ENCODE measurements at places on chromosomes 7 and 10.

GRCh38 chr7:69833964-69834363, 235.7 kb downstream of the AUTS2 start:
- DNase-seq = no peak

DNA sequence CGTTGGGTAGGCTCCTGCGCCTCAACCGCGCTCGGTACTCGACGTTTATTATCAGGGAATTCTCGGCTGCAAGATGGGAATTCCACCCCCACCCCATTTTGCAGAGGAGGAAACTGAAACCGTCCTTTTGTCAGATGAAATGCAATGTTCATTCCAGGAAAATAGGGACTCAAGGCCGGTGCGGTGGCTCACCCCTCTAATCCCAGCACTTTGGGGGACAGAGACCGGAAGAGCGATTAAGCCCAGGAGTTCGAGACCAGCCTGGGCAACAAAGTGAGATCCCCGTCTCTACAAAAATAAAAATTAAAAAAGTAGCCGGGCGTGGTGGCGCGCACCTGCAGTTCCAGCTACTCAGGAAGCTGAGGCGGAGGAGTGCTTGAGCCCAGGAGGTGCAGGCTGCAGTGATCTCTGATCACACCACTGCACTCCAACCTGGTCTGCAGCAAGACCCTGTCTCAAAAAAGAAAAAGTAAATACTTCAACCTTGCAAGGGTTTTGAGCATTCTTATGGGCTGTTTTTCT, 720 bp upstream of the RFC2 start:
- DNase-seq = no peak

- DNase-seq = no peak
Measured at GRCh38 chr7:108280136-108280535, 150.0 kb upstream of the LAMB4 start.

- DNase-seq = no peak
Measured at GRCh38 chr7:80790877-80791276, 128.0 kb downstream of the SEMA3C start.

- no peak for DNase-seq
Measured at GRCh38 chr10:84261236-84261915, 16.5 kb downstream of the RGR start.

- no peak for DNase-seq
Measured at GRCh38 chr10:101238732-101239105, 9.5 kb upstream of the LBX1 start.

- DNase-seq = no peak
Measured at GRCh38 chr10:62707810-62708209, 96.7 kb upstream of the ADO start.

DNA sequence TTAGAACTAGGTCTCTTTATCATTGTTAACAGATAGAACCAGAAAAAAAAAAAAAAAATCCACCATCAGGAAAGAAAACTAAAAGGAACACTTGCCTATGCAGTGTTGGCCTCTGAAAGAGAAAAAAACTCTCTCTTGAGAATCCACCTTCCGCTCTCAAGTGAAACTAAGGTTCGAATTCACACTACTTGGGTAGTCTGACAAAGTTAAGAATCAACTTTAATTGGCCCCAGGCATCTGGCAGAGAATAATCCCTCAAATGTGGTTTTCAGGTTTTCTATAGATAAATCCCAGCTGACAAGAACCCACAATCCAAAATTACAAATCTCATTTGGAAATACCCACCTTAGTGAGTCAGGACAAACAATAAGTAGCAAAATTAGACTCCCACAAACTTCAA, 199.7 kb upstream of the LRRN3 start:
- DNase-seq = no peak

DNA sequence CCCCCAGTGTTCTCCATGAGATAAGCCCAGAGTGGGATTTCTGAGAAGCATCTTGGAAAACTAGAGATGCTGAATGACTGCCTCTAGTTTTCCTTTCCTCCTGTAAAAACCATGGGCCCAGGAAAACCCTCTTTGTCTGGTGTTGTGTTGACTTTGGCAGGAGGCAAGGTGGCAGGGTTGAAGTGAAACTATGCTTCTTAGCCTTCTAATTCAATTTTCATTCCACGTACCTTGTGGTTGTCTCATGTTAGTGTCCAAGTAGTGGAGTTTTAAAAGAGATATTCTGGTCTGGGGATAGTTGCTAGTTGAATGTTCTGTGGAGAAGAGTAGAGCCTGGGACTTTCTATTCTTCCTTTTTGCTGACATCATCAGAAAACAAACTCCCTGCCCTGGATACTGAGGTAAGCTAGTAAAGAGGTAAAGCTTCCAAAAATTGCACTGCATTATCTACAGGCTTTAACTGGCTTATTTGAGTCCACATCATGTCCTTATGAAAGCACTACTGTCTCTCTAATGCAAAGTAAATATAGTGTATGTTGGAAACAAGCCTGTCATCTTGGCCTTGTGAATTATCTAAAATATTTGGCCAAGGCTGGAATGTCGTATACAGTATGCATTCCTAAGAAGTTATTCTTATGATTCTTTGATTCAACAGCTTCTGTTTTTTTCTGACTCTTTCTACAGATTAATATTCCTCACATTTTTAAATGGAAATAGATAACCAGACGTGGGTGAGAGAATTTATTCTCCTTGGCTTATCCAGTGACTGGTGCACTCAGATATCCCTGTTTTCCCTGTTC, at the start of gene OR2F2:
OR2F2 (plus strand) TSS at position 708 of the 800 bp plus-strand sequence; CDS start at position 708, 0 bp downstream.
- no peak for DNase-seq

- DNase-seq = no peak
Measured at GRCh38 chr10:77416311-77417135, 221.1 kb downstream of the KCNMA1 start.

- no peak for DNase-seq
Measured at GRCh38 chr10:132408823-132409666, 12.0 kb downstream of the PWWP2B start.

GRCh38 chr10:62503872-62504271, 129.7 kb downstream of the ZNF365 start:
- no peak for DNase-seq

DNA sequence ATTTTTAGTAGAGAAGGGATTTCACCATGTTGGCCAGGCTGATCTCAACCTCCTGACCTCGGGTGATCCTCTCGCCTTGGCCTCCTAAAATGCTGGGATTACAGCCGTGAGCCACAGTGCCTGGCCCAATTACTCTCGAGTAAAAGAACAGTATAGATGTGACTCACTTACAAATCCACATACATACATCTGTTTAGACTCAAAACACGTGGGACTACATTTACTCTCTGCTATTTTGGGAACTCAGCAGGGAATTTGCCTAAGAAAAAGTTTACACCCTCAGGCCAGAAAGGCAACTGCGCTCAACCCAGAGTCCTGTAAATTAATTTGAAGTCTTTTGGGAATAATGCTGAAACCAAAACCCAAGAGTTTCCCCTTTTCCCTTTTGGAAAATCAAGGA, 289.7 kb downstream of the KLF6 start:
- no peak for DNase-seq

- no peak for DNase-seq
Measured at GRCh38 chr7:75737856-75738603, 711 bp downstream of the HIP1 start.

- no peak for DNase-seq
Measured at GRCh38 chr7:120023494-120024167, 249.3 kb upstream of the KCND2 start.

GRCh38 chr10:116690356-116691322, 51.7 kb downstream of the HSPA12A start:
- DNase-seq = no peak

DNA sequence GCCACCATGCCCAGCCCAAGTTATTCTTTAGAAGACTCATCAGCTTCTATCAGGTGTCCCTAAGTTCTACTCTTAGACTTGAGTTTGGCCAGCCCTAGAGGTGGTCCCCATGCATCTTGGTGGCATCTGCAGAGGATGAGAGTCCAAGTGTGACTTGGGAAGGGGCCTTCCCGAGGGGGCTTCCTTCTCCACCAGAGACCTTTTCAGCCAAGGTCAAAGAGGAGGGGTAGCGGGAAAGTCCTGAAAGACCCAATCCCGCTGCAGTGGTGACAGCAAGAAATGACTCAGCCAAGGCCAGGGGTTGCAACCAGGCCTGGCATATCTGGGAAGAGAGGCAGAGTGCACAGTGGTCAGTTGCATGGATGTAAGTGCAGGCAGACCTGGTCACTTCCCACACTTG, 61.7 kb upstream of the MGMT start:
- no peak for DNase-seq

- DNase-seq = no peak
Measured at GRCh38 chr10:4701016-4701415, 125.0 kb upstream of the AKR1E2 start.

DNA sequence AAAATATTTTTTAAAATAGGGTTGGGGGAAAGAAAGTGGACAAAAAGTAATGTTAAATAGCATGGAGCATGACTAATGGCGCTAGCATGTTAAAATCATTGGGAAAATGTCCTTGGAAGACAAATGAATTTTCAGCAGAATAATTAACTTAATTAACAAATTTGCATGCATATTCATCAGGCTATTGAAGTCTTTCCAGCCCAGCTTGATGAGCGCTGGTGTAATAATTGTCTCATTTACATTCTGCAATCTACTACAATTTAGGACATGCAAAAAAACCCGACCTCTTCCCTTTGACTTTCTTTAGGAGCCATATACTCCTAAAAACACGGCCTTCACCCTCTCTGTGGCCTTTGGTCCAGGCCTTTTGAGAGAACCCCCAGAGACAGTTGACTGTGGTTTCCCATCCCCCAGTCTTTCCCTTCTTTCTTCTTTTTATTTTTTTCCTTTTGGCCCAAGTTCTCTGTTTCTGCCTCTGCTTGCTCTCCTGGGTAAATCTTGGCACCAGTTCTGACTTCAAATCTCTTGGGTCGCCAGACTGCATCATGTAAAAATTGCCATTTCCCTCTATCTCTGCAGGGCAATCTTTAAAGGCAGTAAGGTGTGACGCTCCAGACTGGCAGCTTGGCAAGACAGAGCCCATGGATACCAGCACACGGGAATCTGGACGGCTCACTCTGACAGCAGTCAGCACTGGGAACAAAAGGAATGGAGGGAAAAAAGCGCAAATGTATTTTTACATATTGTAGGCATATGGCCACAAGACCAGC, 105.5 kb downstream of the NEUROD6 start:
- no peak for DNase-seq

DNA sequence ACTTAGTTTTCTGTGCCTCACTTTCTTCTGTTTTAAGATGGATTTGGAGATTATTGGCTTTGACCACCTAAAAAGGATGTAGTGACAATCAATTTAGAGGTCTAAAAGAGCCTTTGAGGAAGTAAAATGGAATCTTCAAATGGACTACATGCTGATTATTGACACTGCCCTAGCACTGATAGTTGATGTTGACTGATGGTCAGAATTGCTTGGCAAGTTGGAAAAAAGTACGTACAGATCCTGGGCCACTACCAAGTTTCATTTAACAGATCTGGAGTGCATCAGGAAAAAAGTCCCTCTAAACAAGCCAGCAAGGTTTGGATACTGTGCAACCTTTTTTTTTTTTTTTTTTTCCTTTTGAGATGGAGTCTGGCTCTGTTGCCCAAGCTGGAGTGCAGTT, 81.1 kb downstream of the TCF7L2 start:
- no peak for DNase-seq

DNA sequence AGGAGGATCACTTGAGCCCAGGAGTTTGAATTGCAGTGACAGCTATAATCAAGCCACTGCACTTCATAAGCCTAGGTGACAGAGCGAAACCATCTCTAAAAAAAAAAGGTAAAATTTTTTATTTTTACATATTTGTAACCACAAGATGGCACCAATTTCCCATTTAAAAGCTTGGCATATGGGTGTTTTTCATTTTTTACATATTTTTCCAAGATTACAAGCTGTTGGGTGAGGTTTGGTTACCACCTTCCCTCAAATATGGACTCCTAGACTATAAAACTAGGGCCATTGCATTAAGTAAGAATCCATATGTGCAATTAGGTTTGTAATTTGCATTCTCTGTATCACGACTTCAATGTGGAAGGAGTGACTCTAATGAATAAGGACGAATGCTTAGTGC, 129.3 kb upstream of the ACBD5 start:
- no peak for DNase-seq

DNA sequence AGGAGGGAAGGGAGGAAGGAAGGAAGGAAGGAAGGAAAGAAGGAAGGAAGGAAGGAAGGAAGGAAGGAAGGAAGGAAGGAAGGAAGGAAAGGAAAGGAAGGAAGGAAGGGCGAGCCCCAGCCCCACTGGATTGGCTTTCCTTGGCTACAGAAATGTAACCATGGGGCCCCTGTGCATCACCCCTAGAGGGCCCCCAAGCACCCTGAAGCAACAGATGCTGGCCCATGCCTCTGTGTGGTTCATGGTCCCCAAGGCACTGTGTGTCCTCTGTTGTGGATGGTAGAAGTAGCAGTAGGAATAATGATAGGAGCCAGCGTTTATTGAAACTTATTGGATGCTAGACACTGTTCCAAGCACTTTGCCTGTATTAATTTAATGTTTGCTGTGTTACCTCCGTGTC, 116.6 kb upstream of the MACROH2A2 start:
- DNase-seq = no peak

DNA sequence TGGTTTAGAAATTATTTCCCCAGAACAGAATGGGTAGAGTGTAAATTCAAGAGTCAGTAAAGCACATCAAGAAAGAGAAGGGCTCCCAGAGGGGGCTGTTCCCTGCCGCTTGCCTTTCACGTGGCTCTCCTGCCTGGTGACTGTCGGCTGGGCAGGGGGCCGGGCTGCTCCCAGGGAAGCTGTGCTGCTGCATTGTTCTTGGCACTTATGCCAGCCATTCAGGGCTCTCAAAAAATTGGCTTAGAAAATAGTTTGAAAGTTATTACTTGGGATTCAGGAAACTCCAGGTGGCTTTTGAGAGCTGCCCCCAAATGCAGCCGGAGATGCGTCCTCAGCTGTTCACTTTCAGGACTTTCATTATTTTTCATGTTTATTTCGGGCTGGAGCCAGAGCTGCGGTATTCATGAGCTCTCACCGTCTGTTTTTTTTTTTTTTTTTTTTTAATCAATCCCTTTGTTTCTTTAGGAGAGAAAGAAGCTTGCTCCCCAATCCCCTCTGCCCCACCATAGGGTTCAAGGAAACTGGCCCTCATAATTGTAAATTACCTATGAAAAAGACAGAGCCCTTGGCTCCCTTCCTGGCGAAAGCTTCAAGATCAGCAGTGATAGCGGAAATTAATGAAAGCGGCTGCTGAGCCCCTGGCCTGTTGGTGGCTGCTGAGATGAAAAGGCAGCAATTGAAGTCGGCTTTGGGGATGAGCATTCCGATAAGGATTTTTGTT, 94.1 kb downstream of the SORCS3 start:
- DNase-seq = no peak

DNA sequence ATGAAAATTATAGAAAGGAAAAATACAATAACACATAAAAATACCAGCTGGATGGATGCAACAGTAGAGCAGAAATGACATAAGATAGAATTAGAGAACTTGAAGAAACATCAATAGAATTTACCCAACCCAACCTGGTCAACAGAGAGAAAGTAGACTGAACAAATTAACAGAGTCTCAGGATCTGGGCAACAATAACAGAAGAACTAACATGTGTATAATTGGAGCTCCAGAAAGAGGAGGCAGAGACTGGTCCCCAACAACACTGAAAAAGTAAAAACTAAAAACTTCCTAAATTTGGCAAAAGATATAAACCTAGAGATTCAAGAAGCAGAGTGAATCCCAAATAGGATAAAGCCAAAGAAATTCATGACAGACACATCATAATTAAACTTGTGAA, 458.8 kb downstream of the RPS24 start:
- DNase-seq = no peak

Data from activated T-cell treated with anti-CD3 and anti-CD28 coated beads for 48 hours (primary cell).